ENCODE measurements at places on chromosomes 3 and 15.

DNA sequence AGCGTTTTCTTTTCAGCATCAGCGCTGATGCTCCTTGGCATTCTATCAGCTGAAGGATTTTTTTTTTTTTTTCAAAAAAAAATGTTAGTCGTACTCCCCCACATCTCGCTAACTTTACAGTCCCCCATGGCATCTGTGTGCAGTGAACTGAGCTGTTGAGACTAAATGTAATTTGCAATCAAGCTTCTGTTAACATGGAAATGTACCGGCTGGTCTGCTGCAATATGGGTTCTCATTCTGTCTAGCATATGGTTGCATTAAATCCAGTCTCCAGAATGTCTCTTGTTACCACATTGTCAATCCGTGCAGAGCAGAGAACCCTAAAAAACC lies 32.2 kb upstream of the TPRG1 start:
- DNase-seq = no peak

DNA sequence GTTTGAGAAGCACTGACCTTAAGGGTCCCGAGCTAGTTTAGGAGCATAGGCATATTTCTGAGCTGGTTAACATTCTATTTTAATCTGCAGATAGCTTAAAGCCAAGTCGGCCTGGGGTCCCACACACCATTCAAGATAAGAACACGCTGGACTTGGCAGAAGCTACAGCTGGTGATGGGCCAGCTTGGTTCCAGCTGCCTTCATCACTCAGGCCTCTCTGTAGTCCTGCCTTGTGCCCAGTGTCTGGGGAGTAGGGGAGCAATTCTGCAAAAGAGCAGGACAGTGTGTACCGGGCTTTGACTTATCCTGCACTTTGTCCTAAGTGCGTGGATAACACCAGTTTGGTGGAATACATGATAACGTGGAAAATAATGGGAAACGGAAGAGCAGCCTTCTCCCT lies 164.5 kb downstream of the MEGF11 start:
- no peak for DNase-seq

GRCh38 chr15:45702041-45702440 lies 67.2 kb downstream of the SQOR start:
- DNase-seq = no peak

DNA sequence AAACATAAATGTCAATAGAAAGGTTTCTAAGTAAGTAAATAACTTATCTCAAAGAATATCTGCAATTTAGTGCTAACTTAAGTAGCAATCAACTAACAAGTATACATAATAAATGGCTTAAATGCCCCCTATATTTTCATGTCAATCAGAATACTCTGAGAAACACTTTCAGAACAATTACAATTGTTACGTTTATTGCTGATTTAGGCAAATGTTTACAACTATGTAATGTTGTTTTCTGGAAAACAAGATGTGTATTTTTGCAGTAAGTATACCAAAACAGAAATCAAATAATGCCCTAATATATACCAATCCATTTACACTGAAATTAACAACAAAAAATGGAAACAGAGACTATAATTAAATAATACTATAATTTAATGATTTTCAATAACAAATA lies 13.2 kb downstream of the TUBGCP5 start:
- DNase-seq = no peak

DNA sequence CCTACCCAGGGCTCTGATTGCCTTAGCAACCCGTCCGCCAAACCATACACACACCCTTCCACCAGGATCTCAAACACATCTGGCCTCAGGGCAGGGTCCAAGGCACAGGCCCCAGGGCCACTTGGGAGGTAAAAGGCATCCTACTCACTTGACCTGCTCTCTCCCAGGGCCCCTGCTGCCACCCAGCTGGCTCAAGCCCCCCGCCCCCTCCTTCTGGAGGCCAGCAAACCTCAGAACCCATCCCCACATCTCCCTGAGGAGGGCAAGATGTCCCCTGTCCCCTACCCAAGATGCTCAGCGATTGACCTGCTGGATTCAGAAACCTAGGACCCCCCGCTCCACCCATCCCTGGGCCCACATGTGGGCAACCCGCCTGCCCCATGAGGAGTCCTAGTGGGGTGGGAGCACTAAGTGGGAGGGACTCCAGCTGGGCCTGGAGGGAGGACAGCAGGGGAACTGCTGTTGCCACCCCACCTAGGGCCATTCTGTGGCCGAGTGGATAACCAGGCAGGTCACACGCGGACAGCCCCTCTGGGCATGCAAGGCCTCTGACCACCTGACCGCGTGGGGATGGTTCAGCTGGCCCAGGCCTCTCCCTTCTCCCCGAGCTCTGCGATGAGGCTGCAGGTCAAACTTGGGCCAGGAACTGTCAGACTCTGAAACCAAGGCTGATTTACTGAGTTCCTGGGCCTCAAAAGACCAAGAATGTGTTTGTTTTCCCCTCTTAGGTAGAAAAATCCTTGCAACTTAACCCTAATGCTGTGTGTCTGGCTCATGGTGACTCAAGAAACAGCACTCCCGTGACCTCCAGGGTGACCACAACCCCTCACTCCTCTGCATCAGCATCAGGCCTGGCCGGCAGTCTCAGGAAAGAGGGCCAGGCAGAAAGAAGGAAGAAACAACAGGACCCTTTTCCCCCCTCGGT lies 4.2 kb downstream of the MFGE8 start:
- no peak for DNase-seq

- no peak for DNase-seq
Observed at GRCh38 chr3:11370966-11371365, 98.8 kb downstream of the ATG7 start.

DNA sequence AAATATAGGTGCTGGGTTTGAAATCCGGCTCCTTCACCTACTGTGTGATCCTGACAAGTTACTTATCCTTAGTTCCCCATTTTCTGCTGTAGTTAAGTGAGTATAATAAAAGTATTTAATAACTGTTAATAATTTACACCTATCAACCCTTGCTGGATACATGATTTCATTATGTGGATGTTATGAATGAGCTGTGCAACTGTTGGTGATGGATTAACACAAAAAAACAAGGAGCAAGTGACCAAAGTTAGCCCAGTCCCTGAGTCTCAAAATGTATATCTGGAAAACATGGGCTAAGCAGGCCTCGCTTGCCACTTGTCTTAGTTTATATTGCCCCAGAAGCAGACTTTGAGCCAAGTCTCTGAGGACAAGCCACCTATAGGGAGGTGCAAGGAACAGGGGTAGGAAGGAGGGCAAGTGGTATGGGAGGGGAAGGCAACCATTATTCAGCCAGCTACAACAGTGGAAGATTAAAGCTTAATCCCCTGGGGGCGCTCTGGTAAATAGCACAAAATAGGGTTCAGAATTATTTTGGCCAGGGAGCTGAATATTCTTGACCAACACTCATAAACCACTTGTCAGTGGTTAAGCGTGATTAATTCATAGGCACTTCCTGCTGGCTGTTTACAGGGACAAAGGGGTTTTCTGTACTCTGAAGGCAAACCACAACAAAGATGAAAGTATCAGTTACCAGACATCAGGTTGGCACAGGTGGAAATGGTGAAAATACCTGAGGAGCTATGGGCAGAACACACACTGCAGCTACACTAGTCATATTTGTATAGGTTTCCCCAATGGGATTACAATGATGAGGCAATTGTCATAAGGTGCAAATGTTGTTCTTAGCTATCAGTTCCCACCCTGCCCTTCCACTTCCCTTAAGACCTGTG lies 76.2 kb downstream of the TRIM42 start:
- no peak for DNase-seq

DNA sequence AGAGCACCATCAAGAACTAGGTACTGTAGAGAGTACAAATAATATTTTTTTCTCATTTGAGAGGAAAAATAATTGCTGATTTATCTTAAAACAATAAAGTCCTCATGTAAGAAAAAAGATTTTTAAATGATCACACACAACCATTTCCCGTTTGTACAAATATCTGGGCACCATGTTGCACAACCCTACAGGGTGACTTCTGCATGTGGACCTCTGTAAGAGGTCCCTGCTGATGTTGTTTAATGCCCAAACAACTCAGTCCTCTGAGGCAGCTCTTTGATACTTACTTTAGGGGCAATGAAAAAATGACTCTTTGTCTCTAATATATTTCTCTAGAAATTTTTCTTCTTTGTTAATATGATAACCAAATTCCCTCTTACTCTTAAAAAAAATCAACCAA lies 168.1 kb upstream of the SATB1 start:
- no peak for DNase-seq

- peak; percentile 67 for DNase-seq
Observed at GRCh38 chr3:50623840-50624474, 7.0 kb downstream of the MAPKAPK3 start.

DNA sequence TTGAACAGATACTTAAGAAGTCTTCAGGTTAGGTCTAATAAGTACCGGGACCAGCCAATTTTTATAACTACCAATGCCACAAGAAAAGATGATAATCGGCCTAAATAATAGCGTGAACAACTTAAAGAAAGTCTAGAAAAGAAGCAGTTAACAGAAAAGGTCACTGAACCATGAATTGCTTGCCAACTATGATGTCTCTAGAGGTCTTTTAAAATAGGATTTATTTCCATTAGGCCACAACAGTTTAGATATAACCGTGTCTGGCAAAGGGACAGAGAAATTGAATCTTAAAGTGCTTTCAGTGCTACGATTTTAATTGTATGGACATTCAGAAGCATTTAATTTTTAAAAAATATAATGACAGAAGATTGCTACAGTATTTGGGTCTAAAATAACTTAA lies 1070.4 kb downstream of the ROBO1 start:
- no peak for DNase-seq

GRCh38 chr15:100779331-100780207 lies 100.1 kb upstream of the ALDH1A3 start:
- DNase-seq = no peak

DNA sequence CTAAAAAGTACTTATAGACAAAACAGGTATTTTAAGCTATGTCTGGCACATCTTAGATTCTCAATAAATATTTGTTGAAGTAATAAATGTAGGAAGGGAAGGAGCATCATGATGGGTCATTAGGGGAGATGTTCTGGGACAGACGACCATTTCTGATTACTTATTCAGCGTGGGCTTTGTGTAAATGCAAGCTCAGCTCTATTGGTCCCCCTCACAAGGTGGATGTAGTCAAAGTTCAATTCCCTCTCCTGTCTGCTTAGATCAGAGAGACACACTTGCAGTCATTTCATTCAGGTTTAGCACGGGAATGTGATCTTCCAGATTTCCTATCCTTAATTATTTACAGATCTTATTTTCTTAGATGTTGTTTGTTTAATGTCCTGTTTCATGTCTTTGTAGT lies 7.5 kb downstream of the GAP43 start:
- no peak for DNase-seq

- peak; percentile 13 for DNase-seq
Observed at GRCh38 chr15:79779746-79780145, 117.1 kb downstream of the MTHFS start.

GRCh38 chr3:73043414-73043813 lies 18.0 kb upstream of the EBLN2 start:
- DNase-seq = no peak

DNA sequence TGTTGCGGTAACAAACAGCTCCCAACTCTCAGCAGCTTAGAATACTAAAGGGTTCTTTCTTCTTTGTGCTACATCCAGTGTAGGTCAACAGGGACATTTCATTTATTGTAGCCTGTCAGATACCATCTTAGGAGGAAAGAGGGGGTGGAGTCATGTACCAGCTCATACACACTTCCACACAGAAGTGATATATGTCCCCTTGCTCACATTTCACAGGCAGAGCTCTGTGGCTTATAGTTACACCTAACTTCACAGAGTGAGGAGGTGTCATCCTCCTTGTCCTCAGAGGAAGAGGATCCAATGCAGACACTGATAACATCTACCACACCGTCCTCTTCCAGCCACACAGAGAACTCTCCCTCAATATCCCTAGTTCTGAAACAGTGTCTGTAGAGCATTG lies 247.2 kb downstream of the SLCO3A1 start:
- DNase-seq = no peak

DNA sequence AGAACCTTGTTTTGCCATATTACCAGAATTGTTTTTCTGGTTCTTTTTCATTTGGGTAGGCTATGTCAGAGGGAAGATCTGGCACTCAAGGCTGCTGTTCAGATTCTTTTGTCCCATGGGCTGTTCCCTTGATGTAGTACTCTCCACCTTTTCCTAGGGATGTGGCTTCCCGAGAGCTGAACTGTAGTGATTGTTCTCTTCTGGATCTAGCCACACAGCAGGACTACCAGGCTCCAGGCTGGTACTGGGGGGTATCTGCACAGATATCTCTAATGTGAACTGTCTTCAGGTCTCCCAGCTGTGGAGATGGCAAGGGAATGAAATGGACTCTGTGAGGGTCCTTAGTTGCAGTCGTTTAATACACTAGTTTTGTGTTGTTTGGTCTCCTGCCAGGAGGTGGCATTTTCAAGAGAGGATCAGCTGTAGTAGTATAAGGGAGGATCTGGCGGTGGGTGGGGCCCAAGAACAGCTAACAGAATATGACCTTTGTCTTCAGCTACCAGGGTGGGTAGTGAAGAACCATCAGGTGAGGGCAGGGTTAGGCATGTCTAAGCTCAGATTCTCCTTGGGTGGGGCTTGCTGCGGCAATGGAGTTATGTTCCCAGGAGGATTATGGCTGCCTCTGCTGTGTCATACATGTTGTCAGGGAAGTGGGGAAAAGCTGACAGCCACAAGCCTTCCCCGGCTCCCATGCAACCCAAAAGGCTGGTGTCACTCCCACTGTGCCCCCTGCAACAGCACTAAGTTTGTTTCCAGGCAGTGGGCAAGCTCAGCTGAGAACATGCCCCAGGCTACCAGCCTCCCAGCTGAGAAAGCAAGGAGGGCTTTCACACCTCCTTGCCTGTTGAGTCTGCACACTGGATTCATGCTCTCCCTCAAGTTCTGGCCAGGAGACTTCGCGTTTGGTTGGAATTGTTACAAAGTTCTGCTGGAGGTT lies 252.5 kb downstream of the ISL2 start:
- DNase-seq = no peak

GRCh38 chr3:139357899-139358298 lies 14.1 kb downstream of the MRPS22 start:
- peak; percentile 36 for DNase-seq

DNA sequence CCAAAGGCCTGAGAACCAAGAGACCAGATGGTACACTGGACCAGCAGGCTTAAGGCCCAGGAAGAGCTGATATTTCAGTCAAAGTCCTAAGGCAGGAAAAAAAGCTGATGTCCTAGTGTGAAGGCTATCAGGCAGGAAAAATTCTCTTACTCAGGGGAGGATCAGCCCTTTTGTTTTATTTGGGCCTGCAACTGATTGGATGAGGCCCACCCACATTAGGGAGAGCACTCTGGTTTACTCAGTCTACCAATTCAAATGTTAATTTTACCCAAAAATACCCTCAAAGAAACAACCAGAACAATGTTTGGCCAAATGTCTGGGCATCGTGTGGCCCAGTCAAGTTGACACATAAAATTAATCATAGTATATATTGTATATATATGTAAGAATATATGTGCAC lies 24.5 kb upstream of the MYRIP start:
- DNase-seq = no peak
